HTR-8/SVneo (cell line): ENCODE measurements at places on chromosomes 11 and 22.

- DNase-seq = no peak
These were observed 254.6 kb upstream of the LRRC4C start for GRCh38 chr11:41714101-41714500.

DNA sequence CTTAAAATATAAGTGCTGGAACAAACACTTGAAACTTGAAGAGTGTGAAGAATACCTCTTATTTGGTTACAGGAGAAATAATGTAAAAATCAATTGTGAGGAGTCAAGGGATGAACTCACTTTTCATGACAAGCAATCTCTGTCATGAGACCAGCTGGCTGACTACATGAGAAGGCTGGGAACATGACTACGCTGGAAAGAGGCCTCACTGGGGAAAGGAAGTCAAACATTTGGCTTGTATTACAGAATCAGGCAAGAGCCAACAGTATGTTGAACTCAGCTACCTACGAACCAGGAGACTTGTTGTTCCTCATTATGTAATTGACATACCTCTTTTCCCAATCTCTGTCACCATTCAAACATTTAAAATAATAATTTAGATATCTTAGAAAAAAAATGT, 14.4 kb downstream of the DCDC1 start:
- DNase-seq = no peak

- no peak for DNase-seq
These were observed 688 bp downstream of the SERPING1 start for GRCh38 chr11:57597916-57598830.

- DNase-seq = no peak
These were observed 399.5 kb downstream of the ETS1 start for GRCh38 chr11:128187835-128188234.

GRCh38 chr11:121104312-121104762, 3.3 kb downstream of the TECTA start:
- DNase-seq = no peak

- no peak for DNase-seq
These were observed 170.8 kb downstream of the CSNK2A3 start for GRCh38 chr11:11182261-11182660.

GRCh38 chr11:126538071-126538470, 182.6 kb downstream of the ST3GAL4 start:
- no peak for DNase-seq

DNA sequence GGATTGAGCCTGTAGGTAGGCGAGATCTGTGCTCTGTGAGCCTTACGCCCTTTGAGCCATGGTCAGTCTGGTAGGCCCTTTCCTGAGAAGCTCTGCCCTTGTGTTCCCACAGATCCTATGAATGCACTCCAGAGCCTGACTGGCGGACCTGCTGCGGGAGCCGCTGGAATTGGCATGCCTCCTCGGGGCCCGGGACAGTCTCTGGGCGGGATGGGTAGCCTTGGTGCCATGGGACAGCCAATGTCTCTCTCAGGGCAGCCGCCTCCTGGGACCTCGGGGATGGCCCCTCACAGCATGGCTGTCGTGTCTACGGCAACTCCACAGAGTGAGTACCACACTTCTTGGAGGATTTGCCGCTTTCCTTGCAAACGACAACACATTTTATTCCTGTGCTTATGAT, 47.4 kb downstream of the MED15 start:
- DNase-seq = no peak

- no peak for DNase-seq
These were observed 13.4 kb downstream of the KDELR3 start for GRCh38 chr22:38481162-38481870.
